ENCODE measurements at places on chromosomes 13 and 19.
A peak's percentile ranks its signal among the peaks of the same experiment; 100 is the strongest.

DNA sequence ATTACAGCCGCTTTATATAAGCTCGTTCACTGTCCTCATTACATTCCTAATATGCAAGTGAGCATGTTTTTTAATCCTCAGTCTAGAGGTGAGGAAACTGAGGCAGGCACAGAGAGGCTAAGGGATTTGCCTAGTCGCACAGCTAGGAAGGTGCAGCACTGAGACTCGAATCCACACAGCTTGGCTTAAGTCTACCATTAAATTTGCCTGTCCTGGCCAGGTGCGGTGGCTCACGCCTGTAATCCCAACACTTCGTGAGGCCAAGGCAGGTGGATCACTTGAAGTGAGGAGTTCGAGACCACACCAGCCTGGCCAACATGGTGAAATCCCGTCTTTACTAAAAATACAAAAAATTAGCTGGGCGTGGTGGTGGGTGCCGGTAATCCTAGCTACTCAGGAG lies 8.0 kb downstream of the RPS16 start:
- DNase-seq = no peak

DNA sequence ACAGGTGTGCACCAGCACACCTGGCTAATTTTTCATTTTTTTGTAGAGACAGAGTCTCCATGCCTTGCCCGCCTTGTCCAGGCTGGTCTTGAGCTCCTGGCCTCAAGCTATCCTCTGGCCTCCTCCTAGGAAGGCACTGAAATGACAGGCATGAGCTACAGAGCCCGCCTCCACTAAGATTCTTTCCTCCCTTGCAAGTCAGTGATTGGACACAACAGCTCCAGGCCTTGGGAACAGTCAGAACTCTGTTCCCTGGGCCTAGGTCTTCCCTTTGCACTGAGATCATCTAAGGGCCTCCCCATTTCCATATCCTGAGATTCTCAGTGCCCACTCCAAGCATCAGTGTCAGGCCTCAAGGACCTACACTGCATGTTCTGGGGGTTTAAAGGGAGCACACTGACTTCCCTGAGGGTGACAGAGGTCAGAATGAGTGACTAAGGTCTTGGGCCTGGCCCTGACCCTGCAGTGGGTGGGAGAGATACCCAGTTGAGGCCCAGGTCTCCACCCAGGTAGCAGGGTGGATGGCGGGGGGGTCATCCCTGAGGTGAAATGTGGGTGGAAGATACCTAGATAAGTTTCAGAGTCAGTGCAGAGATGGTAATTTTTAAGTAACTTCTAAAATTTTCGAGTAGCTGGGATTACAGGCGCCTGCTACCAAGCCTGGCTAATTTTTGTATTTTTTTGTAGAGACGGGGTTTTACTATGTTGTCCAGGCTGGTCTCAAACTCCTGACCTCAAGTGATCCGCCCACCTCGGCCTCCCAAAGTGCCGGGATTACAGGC lies 17.3 kb upstream of the ERCC1 start:
- DNase-seq = no peak

DNA sequence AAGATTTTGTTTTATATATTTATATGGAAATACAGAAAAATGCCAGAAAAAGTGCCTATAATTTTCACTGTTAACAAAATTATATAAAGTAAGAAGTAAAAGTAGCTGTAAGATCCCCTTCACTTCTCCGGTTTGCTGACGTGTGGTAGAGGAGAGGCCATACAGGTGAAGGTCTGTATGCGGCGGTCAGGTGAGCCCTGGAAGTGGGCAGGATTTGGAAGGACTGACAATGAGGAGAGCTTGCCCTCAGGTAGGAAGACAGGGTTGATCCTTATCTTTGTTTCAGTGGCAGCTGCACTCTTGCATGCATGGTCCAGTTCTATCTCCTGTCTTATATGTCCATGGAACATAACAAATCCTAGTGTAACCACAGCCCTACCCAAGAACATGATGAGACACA lies 16.9 kb upstream of the TFDP1 start:
- no peak for DNase-seq

DNA sequence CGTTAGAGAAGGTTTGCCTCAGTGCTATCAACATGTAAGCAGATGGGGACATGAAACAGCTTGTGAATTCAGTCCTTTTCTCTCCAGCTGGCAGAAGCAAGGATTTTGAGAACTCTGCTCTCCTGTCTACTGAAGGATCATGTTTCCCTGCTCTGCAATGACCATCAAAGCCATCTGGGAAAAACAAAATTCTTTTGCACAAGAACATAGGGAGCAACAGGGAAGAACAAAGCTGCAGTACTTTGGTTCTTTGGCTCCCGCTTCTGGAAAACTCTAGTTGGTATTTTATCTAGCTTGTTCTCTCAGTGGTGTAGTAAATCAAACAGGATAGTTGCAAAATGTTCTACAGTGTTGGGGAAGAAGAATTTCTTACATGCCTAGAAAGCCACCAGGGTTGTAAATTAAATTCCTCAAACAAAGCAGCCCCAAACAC lies 270.4 kb downstream of the ENOX1 start:
- DNase-seq = peak; percentile 36

- DNase-seq = no peak
These were observed 1399.4 kb downstream of the EFNB2 start for GRCh38 chr13:105135852-105136615.

- no peak for DNase-seq
These were observed 31.9 kb downstream of the NFIC start for GRCh38 chr19:3398114-3398899.

GRCh38 chr19:41930322-41930722 lies 2.1 kb upstream of the ERFL start:
- DNase-seq = no peak

DNA sequence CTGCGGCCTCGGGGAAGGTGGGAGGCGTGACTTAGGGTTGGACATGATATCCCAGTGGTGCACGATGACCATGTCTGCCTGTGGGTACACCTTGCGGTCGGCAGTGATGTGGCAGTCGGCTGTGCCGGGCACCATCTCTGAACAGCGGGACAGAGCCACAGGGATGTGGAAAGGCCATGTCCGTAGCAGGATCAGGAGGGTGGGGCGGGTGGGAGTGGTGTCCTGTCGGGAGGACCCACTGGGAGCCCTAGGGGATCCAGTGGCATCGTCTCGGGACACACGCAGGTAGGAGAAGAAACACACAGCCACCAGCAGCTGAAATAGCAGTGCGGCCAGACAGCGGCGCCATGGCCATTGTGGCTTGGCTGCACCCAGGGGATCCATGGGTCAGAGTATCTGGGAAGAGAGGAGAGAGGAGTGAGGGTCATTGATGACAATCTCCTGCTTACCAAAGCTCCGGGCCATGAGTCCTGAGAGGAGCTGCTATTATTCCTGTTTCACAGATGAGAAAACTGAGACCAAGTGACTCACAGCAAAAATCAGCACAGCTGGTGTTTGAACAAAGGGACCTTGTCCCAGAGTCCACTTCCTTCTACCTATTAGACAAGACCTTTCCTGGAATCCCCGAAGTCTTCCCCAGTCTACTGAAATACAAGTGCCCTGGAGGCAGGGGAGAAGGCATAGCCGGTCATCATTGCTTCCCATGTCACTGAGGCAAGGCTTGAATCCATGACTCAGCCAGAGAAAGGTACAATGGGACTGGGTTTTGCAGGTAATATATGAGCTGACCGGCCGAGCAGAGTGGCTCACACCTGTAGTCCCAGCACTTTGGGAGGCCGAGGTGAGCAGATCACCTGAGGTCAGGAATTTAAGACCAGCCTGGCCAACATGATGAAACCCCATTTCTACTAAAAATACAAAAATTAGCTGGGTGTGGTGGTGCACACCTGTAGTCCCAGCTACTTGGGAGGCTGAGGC lies 5.2 kb upstream of the FUT6 start:
- DNase-seq = no peak

GRCh38 chr19:54790711-54791110 lies 12.7 kb upstream of the KIR2DL4 start:
- no peak for DNase-seq

DNA sequence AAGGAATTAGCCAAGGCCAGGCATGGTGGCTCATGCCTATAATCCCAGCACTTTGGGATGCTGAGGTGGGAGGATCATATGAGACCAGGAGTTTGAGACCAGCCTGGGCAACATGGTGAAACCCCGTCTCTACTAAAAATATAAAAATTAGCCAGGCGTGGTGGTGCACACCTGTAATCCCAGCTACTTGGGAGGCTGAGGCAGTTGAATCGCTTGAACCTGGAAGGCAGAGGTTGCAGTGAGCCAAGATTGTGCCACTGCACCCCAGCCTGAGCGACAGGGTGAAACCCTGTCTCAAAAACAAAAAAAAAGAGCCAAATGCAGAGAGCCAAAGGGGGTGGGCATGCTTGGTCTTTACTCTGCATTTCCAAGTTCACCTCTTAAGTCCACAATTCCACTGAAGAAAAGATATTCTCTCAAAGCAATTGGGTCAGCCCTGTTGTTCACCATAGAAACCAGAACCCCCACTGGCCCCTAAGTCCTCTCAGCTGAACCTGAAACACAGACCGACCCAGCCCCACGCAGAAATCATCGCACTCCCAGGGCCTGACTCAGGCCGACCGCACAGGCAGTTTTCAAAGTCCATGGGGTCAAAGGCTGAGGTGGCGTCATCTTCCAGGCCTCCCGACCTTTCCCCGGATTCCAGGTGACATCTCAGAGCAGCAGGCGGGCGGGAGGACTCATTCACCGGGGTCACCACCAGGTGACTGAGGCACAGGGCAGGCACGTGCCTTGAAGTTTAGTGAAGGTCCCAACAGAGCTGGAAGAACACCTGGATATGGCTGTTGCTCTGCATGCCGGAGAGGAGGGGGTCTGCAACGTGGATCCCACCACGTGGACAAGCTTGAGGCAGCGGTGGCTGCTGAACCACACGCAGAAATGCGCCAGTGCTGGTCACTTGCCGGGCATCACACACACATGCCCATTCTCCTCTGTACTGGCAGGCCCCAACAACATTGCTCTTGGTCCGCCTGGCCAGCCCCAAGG lies 33.1 kb downstream of the SLC25A42 start:
- DNase-seq = no peak

- no peak for DNase-seq
These were observed 26.2 kb downstream of the ELF1 start for GRCh38 chr13:40992678-40993518.

- DNase-seq = no peak
These were observed 13.9 kb downstream of the APLP1 start for GRCh38 chr19:35882114-35882832.

DNA sequence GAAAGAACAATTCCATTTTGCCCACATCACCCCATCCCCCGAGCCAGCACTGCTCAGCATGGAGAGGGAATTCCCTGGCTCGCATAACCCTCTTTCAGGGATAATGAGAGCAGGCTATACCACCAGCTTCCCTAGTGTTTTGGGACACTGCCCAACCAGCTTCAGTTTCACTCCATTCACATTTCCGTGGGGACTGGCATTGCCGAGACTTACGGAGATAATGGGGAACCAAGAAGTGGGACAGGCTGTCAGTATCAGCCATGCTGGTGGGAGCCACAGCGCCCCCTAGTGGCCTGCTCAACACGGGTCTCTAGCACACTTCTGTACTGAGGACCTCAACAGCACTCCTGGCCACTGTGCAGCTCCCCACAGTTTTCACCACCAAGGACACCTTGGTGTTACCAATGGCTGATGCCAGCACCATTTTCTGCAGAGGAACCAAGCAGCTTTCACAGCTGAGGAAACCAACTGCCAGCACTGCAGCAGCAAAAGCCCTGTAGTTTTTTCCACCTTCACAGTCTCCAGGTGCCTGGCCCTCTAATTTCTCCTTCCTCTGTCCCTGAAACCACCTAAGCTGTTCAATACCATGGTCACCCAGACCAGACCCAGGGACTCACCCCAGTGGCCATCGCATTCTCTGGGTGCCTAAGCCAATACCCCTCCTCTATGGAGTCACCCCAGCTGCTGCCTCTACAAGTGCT lies 23.7 kb downstream of the SLC6A16 start:
- DNase-seq = peak; percentile 25

DNA sequence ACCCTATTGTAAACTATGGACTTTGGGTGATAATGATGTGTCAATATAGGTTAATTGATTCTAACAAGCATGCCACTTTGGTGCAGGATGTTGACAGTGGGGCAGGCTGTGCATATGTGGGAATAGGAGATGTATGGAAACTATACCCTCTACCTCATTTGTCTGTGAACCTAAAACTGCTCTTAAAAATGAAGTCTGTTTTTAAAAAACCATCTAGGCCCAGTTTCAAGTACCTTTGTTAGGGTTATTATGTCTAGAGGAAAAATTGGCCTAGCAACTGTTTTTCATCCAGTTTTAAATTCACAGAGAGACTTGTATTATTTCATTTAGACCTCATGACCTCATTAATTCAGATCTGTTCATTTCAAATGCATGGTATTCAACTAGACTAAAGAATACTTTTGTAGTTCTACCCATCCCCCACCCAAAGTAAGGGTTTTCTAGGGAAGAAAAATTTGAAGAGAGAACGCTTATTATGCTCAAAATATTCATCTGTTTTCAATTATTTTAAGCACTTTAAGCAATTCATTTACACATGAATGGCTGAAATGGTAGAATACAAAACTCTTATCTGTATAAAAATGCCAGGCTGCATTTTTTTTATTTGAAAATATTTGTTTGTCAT lies 1781.9 kb upstream of the MIR17HG start:
- no peak for DNase-seq

- DNase-seq = no peak
These were observed 8.1 kb downstream of the MRPL4 start for GRCh38 chr19:10260141-10260584.

- DNase-seq = no peak
These were observed 5.8 kb downstream of the AKAP11 start for GRCh38 chr13:42277618-42278276.

GRCh38 chr19:3276341-3276799 lies 51.9 kb downstream of the CELF5 start:
- no peak for DNase-seq

- DNase-seq = no peak
These were observed 2.9 kb upstream of the ARHGAP45 start for GRCh38 chr19:1063909-1064660.

GRCh38 chr19:46731584-46731983 lies 14.3 kb upstream of the FKRP start:
- DNase-seq = no peak

DNA sequence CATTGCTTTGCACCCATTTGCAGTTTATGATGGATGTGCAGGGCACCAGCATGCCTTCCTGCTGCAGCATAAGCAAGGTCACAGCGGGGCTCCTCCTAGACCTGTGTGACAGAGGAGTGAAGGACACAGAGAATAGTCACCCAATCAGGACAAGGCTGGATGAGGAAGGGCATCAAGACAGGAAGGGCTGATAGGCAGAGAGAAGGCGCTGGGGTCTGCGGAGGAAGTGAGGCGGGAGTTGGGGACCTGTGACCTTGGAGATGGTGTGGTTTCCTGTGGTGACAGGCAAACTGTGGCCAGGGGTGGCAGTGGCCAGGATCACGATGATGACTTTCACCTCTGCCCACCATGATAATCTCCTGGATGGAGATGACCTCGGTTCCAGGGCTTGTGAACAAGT lies 16.4 kb upstream of the KCTD15 start:
- no peak for DNase-seq

DNA sequence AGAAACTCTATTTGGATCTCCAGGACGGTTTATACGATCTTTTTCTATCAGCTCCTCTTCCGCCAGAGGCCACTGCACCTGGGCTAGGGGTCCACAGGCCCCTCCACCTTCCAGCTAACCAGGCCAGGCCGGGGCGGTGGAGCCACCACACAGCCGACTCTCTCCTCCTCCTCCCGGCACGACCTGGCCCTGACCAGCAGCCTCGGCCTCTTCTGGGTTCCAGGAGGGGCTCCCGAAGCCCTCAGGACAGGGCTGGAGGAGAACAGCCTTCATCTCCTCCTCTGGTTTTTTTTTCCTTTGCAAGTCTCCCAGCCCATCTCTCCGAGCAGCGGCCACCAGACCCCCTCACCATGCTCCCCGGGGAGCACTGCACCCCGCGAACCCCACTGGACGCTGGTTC lies 17.1 kb downstream of the DPF1 start:
- DNase-seq = no peak

Measured in left renal cortex interstitium (tissue), 4 donors.